CD4-positive, alpha-beta T cell treated with Interleukin-2 at 100 ng/mL for 4 hours (primary cell): ENCODE measurements at places on chromosomes 11 and 22.

DNA sequence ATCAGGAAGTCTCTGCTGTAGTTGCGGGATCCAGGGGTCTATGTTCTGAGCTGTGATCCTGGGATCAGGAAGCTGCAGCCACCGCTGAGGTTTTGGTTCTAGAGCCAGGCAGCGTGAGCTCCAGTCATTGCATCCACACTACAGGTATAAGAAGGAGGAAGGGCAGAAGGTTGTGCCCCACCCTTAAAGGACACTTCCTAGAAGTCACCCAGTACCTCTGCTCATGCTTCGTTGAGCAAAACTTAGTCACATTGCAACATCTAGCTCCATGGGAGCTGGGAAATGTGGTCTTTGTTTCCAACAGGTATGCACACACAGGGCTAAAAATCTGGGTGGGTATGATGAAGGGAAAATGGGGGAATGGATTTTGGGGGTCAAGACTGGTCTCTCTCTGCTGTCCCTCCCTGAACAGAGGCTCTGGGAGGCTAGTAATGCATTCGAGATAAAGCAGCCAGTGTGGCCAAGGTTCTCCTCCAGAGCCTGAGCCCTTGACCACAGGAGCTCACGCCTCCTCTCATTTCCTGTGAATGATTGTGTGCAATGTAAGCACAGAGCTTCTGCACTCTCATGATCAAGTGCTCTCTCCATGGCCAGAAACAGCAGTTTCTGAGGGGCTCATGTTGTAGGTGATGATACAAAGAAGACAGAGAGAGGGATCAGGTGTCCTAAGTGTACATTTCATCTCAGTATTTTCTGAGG, 86.8 kb upstream of the OR4B1 start:
- DNase-seq, result no peak

DNA sequence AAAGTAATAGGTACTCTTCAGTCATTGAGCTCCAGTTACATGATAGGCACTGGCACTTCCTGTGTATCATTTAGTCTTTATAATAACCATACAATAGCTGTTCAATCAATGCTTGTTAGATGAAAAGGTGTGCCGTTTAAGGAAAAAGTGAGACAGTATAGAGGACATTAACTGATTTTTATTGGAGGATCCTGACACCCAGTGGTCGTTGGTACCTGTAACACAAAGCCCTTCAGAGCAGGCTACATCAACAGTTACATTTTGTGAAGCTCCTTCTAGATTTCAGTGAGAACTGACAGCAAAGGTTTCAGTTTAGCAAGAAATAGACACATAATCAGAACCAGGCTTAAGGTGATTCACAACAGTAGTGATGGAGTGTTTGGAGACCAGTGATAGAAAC, 44.2 kb downstream of the CCDC81 start:
- no peak for DNase-seq

DNA sequence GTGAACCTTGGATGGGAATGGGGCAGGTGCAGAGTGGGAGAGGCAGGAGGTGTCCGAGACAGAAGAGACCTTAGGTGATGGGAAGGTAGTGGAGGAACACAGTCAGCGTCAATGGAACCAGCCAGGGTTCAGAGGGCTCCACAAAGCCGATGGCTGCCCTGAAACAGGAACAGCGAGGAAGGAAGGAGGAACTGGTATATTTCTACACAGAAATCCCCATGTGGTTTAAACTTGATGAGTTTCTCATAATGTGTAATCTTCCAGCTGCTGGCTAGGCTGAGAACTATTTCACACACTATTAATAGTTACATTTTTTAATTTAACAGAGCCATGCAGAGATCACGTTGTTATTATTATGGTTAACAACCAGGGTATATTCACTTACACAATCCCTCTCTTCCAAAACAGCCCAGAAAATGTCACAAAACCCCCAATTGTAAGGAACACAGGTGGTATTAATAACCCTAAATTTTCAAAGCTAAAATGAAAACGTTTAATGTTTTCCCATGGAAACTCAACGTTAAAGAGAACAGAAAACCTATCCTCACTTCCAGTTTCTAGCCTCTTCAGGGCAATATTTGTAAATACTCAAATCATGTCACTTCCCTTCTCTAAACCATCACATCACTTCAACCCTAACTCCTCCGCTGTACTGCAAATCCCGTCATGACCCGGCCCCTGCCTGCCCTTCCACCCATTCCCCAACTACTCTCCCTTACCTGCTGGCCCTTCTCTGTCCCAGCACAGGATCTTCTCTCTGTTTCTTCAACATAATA, 74.5 kb upstream of the ARFGAP3 start:
- DNase-seq, result peak; percentile 10

GRCh38 chr11:21066030-21066429, 396.6 kb downstream of the NELL1 start:
- no peak for DNase-seq

- no peak for DNase-seq
Observed at GRCh38 chr11:91773090-91773489, 451.5 kb upstream of the FAT3 start.
